Vagina (tissue), 2 donors: ENCODE measurements at places on chromosomes 4 and X.

DNA sequence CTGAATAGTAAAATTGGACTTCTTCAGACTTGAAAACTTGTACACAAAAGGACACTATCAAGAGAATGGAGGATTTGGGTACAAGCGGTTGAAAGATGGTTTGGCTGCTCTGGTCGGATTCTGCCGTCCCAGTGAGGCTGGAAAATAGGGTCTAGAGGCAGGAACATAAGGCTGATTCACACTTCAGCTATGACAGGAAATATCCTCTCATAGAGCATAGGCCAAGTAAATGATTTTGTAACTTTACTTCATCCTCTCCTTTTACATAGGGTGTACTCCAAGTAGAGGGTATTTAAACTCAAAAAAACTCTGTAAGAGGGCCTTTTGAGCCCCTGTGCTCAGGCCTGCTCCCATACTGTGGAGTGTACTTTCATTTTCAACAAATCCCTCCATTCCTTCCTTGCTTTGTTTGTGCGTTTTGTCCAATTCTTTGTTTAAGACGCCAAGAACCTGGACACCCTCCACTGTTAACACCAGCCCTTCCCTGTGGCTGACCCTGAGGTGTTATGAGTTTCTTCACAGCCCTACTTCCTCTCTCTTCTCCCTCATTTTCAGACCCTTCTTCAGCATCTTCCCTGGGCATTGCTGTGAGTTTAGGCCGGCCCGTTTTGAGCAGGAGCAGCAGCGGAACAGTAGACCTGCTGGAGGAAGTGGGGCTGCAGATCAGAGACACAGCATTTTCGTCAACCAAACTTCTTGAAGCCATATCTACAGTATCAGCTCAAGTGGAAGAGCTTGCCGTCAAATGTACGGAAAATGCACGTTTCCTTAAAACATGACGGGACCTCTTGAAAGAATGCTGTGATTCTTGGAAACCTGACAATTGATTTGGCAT, 7.2 kb downstream of the PGAM4 start:
- DNase-seq = no peak

DNA sequence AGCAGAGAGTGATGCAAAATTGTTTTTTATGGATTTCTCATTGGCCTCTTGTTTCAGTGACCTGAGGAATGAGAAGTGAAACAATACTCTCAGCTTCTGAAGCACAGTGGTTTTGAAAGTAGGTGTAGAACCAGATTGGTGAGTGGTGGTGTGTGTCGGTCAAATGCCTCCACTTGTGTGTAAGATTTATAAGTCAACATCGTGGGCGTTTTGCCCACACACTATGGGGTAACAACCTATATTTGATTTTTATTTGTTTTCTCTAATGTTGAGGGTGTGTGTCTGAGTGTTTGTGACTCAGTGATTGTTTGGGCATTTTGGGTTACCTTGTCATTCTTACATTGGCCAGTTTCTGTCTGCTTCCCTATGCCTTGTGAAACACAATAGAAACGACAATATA, 23.3 kb downstream of the ADGRL3 start:
- no peak for DNase-seq

DNA sequence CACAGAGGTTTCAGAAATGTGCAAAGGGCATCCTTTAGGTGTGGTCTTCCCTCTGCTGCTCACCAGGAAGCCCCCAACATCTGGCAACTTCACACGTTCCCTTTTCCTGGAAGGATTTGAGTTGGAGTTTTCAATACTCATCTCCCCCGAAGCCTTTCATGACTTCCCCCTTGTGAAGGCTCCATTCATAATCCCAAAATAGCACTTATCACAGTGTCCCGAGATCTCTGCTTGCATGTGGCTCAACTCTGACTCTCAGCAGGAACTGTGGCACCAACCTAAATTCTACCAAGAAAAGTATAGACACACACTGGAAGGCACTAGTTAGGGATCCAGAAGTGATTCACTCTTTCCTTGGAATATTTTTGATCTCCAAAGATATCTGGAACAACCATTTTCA, 40.5 kb upstream of the ZNF827 start:
- DNase-seq = no peak

DNA sequence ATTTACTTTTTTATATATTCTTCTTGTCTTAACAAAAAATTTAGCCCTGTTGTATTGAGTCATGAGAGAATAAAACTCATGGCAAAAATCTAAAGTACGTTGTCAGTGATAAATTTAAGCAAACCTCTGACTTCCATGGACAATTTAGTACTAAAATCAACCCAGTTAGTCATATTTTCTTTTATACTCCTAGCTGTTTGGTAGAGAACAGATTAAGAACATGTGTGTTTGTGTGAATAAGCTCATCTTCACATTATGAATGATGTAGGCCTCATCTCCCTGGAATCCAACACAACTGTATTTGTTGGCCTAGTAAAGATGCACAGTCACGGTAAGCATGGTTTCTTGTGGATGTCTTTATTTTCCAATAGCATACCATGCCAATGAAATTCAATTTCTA, 40.8 kb upstream of the FAM47B start:
- no peak for DNase-seq

DNA sequence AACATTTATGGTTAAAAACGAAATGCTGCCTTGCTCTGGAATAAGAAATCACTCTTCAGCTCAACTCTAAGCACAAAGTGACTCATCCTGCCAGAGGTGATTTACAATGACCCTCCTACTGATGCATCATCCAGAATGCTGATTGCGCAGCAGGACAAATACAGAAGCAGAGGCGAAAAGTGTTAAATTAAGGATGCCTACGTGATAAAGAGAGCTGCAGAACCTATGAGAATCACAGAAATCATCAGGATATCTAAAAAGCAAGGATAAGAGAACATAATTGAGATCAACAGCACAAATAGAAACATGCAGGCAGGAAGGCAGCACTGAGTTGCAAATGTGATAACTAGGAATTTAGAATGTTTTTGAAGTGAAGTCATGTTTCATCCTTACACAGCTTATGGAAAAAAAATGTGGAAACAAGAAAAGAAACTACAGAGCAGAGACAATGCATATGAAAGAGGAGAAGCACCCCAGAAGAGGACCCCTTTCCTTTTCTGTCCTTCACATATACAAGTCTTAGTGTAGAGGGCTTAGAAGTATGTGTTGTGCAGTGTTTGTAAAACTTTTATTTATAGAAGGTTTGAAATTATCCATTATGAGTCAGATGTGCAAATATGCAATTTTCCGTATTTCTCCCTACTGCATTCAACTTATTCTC, 188.4 kb downstream of the SLC7A11 start:
- DNase-seq = no peak

DNA sequence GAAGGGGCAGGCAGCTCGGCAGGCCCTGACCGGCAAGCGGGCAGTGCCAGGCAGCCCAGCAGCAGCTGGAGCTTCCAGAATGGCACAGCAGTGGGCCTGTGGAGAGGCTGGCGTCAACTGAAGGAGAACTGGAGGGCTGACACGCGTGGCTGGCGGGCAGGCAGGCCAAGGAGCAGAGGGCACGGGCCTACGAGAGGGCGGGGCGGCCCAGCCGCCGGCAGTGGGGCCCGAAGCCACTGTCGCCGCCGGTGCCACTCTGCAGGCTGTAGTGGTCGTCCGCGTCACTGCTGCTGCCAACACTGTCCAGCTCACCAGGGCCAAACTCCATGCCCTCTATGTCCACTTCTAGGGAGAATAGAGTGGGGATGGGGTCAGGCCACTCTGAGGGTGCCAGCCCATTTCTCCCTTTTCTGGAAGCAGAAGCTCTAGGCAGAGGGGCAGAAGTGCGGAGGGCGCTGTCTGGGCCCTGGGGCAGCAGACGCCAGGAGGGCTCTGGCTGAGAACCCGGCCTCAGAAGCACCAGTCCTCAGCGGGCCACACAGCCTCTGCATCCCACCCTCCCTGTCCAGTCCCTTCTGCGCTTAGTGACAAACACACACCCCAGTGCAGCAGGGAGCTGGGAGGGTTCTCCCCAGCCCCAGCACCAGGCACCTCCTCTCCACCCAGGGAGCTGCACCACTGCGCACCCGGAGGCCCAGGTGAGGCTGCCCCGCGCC, 8.6 kb upstream of the HAUS3 start:
- no peak for DNase-seq
